Heart left ventricle (tissue), 16 donors: ENCODE measurements at places on chromosomes 2 and 18. TPM values are rescaled to one million over a fixed set of nuclear protein-coding genes. Genes with fewer than 3 reads are reported as not detected.

DNA sequence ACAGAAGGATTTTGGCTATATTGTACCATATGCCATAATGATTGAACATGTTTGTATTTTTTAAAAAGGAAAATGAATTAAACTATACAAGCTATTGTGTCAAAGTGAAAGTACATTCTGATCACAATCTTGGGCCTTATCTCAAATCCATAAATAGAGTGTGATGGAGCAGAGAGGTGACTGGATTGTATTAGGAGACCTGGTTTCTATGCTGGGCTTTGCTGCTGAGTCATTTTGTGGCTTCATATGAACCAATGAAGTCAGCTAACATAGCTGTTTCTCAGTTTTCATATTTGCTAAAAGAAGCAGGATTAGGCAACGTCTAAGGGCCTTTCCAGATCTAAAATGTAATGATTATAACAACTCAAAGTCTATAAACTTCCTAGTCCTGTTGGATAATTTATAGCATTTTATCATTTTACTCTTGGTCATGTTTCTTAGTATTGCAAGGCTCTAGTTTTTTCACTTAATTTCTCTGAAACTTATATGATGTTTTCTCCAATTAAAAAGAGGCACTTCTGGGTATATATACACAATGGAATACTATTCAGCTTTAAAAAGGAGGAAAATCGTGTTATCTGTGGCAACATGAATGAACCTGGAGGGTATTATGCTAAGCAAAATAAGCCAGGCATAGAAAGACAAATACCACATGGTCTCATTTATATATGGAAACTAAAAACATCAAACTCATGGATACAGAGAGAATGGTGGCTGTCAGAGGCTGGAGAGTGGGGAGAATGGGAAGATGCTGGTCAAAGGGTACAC lies 112.3 kb downstream of the MEP1B start:
- H3K36me3 ChIP-seq, result no peaks in the 10 kb centered on the region
- H3K27ac ChIP-seq, result peak overlapping the region; percentile 26
- no peak overlapping the region for H3K4me3 ChIP-seq
- no peaks in the 10 kb centered on the region for H3K27me3 ChIP-seq

- no peak overlapping the region for H3K4me3 ChIP-seq
- peaks cover 4% of the 10 kb centered on the region for H3K27me3 ChIP-seq
- no peak overlapping the region for H3K27ac ChIP-seq
- no peaks in the 10 kb centered on the region for H3K36me3 ChIP-seq
- DNase-seq, result no peak
- H3K4me1 ChIP-seq, result no peaks in the 10 kb centered on the region
Measured at GRCh38 chr2:23449413-23449812, 64.4 kb downstream of the KLHL29 start.

DNA sequence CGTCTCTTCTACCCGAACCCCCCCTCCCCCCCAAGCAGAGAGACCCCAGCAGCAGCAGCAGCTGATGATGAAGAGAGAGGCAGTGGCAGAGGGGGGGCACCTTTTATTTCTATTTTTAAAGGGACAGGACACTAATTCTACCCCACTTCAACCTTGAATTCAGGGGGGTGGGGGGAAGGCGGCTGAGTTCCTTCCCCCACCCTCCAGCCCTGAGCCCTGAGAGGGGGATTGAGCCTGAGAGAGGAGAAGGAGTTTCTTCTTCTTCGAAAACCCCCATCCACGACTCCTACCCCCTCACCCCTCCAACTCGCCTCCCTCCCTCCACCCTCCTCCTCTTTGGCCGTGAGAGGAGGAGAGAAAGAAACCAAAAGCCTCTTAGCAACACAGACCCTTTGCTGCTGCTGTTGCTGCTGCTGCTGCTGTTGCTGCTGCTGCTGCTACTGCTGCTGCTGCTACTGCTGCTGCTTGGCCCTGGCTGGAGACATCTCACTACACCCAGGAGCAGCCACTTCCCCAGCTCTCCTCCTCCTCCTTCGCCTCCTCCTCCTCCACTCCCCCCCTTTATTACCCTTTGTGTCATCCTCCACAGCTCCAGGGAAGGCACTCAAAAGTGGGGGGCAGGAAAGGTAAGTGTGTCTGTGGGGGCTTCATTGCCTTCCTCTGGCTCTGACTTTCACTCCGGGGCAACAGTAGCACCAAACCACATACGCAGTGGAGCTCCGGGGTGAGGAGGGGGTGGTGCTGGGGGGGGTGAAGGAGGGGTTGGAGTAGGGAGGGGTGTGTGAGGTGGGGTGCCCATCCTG lies at the start of gene MBD5:
TSS of gene MBD5 (plus strand) at position 33 of the 803 bp plus-strand sequence.
- H3K27ac ChIP-seq, result peak within 1 kb of the TSS; percentile 95
- H3K36me3 ChIP-seq, result peaks cover 2% of the 10 kb centered on the region
- H3K4me1 ChIP-seq, result peaks cover 42% of the 10 kb centered on the region
- peak; percentile 68 for DNase-seq

DNA sequence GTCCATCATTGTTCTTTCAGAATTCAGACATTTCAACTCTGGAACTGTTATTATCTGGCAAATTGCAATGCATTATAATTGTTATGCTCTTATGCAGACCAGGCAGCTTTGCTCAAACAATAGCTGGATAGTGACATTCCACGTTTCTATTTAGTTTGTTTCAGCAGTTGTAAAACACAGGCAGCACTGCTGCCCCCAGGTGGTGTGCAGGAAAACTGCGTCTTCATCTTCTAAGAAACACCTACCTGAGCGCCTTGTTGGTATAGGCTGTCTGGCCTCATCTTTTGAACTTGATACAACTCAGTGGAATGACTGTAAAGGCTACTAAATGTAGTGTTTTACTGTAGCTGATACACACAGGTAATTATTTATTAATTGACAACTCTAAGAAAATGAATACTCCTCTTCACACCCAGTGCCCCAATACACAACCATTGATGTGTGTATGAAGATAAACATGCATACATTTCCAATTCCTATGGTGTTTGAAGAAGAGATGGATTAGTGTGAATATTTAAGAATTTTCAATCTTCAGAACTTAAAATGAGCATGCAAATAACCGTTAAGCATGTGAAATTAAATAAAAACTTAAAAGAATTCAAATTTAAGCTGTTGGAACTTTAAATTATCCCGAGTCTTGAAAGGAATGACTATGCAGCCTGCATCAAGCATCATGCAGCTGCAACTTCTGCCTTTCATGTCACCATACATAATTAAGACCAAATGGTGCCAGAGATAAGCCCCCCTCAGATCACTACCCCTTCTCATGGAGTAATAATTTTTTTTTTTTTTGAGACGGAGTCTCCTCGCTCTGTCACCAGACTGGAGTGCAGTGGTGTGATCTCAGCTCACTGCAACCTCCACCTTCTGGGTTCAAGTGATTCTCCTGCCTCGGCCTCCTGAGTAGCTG lies 85.6 kb downstream of the CD8B2 start:
- H3K4me3 ChIP-seq, result no peak overlapping the region
- no peaks in the 10 kb centered on the region for H3K36me3 ChIP-seq
- H3K4me1 ChIP-seq, result peaks cover 3% of the 10 kb centered on the region
- H3K27me3 ChIP-seq, result no peaks in the 10 kb centered on the region

DNA sequence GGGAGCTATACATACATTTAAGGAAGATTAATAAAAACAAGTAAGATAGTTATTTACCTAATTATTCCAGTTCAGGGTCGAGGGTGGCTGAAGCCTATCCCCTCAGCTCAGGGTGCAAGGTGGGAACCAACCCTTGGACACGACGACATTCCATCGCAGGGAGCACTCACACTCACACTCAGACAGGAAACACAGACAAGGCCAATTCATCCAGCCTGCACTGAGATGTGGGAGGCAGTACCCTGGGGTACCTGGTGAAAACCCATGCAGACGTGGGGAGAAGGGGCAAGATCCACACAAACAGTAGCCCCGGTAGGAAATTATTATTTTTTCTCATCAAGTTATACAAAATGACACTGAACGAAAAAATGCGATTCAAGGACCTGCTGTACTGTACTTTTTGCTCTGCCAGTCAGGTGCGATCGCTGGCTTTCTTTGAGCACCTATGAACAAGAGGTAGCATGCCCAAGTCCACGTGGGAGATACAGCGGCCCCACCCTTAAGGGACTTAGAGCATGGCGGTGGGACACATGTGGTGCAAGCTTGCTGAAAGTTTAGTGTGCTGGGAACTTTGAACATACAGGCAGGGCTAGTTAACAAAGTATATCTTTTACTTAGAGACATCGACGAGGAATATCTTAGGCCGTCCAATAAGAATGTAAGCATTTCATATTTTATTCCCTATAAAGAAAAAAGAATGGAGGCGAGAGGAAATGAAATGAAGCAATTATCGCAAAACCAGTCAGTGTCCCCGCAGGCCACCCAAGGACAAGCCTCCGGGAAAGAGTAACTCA lies 624 bp downstream of the METTL8 start:
- H3K4me1 ChIP-seq, result peaks cover 4% of the 10 kb centered on the region
- no peaks in the 10 kb centered on the region for H3K27me3 ChIP-seq
- H3K36me3 ChIP-seq, result peaks cover 22% of the 10 kb centered on the region
- DNase-seq, result no peak
- peak overlapping the region; percentile 61 for H3K4me3 ChIP-seq

- no peaks in the 10 kb centered on the region for H3K4me1 ChIP-seq
- no peaks in the 10 kb centered on the region for H3K36me3 ChIP-seq
- H3K4me3 ChIP-seq, result no peak overlapping the region
- DNase-seq, result no peak
Measured at GRCh38 chr2:240388471-240389301, 46.8 kb upstream of the GPC1 start.

GRCh38 chr2:70979180-70979488 lies 704 bp downstream of the ANKRD53 start:
- H3K27ac ChIP-seq, result peak overlapping the region; percentile 72
- H3K4me3 ChIP-seq, result peak overlapping the region; percentile 60
- no peak for DNase-seq
- peaks cover 11% of the 10 kb centered on the region for H3K4me1 ChIP-seq
- no peaks in the 10 kb centered on the region for H3K27me3 ChIP-seq

- no peak for DNase-seq
- H3K27ac ChIP-seq, result no peak overlapping the region
- no peaks in the 10 kb centered on the region for H3K27me3 ChIP-seq
- H3K36me3 ChIP-seq, result peaks cover 17% of the 10 kb centered on the region
Measured at GRCh38 chr2:190891372-190891771, 10.8 kb downstream of the GLS start.

GRCh38 chr18:48317781-48318381 lies 91.3 kb downstream of the ZBTB7C start:
- H3K36me3 ChIP-seq, result no peaks in the 10 kb centered on the region
- H3K27me3 ChIP-seq, result no peaks in the 10 kb centered on the region
- no peak overlapping the region for H3K4me3 ChIP-seq
- DNase-seq, result no peak
- H3K27ac ChIP-seq, result no peak overlapping the region

- H3K27ac ChIP-seq, result no peak overlapping the region
- no peaks in the 10 kb centered on the region for H3K4me1 ChIP-seq
- no peaks in the 10 kb centered on the region for H3K27me3 ChIP-seq
- H3K4me3 ChIP-seq, result no peak overlapping the region
- H3K36me3 ChIP-seq, result no peaks in the 10 kb centered on the region
- DNase-seq, result no peak
Measured at GRCh38 chr18:48703028-48703386, 164.2 kb downstream of the CTIF start.

The NCKAP5 gene
- total RNA-seq, result 7.0 TPM

The LYPD6 gene
- total RNA-seq, result 0.10 TPM

The CAPN14 gene
- 0.25 TPM for total RNA-seq

The AKAIN1 gene
- not detected for total RNA-seq

The GREB1L gene
- 11.4 TPM for total RNA-seq
